Ammon's horn (tissue), 1 donor: ENCODE measurements at places on chromosomes 7 and 10.

DNA sequence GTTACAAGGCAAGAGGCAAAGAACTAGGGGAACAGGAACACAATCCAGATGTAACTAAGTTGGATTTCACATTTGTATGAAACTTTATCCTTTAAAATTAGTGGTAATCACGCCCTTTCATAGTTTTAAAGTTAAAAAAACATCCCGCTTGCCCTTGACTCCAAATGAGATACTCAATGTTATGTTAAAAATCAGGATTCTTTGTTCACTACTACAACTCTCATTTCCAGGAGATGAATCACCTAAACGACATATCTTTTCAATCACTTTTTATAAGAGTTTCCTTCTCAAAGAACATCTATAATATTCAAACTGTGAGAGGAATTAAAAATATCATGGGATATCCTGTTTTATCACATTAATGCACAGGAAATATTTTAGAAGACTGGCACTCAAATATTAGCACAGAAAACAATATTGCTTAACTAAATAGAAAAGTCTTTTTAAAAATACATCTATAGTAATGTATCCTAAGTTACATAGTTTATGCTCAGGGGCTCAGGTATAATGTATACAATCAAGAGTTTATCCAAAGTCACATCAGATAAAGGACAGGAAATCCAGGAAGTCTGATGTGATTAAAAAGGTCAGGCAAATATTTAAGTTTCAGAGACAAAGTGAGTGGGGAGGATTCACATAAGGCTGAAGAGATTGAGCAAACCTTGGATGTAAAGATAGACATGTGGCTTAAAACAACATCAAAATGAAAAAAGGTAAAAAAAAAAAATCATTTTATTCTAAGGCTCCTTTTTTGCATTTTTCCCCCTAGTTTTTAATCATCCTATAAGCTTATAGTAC, 41.9 kb downstream of the CADPS2 start:
- no peak for DNase-seq

- DNase-seq: no peak
Measured at GRCh38 chr10:93224005-93224779, 150.5 kb downstream of the CYP26A1 start.

DNA sequence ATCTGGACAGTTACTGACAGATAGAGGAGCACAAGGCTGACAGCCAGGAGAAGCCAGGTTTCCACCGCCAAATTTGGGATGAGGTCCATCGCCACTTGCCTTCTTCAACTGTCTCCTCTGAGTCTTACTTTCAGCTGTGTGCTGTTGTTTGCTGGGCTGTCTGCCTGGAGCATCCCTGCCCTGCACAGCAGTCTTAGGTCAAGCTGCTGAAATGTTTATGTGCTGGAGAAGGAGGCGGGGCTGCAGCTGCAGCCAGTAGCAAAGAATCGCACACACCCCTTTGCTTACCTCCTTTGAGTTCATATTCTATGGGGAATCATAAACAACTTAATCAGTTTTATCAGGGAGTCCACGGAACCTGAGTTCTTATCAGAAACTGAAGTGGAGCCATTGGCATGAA, 20.1 kb upstream of the CYP3A5 start:
- DNase-seq: no peak

DNA sequence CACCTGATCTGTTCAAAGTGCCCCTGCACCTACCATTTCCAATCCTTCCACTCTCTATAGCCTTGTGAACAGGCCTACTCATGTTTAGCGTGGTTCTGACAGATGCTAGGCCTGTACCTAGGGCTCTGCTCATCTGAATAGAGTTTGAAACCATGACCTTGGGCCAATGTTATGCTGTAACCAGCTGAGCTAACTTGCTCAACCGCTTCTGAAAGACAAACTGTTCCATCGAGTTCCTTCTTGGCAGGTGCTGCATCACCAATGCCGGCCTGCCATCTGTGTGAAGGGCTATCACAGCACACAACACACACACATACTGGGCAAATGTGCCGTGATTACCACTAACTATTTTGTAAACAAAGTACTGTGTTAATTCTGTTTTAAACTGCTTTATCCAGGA, 419.0 kb upstream of the GALNT17 start:
- DNase-seq: no peak

- no peak for DNase-seq
Measured at GRCh38 chr7:108370616-108371015, 85.6 kb downstream of the NRCAM start.

DNA sequence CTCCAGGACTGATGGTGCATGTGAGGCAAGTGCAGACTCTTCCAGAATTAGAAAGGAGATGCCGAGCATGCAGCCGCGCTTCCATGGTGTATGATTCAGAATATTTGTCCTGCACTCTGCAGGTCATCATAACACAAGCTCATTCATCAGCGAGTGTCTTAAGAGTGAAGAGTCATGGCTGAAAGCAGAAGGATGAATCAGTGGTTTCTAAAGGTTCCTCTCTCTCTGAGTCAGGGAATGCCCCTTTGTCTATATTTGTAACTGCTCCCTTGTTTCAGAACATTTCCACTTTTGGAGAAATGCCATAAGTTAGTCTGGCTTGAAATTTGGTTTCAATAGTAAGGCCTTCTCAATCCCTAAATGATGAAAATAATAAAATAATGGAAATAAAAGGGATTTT, 52.3 kb downstream of the HECW1 start:
- peak; percentile 42 for DNase-seq

DNA sequence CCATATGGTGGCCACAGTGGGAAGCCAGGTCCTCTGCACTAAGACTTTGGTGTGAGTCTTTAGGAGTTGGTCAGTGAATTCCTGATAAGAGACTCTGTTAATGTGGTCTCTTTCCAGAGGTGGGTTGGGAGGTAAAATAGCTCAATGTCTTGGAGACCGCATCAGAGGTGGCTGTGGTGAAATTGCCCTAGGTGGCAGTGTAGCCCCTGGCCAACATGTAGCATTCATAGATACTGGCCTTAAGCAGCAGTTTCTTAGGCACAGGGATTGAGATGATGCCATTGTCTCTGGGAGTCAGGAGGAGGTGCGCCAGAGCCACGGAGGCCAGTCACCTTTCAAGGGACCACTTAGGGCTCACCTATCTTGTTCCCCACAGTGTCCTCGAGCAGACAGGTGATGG, 202.8 kb downstream of the CREB5 start:
- peak; percentile 43 for DNase-seq

GRCh38 chr10:113485736-113486135, 67.1 kb upstream of the HABP2 start:
- DNase-seq: no peak

DNA sequence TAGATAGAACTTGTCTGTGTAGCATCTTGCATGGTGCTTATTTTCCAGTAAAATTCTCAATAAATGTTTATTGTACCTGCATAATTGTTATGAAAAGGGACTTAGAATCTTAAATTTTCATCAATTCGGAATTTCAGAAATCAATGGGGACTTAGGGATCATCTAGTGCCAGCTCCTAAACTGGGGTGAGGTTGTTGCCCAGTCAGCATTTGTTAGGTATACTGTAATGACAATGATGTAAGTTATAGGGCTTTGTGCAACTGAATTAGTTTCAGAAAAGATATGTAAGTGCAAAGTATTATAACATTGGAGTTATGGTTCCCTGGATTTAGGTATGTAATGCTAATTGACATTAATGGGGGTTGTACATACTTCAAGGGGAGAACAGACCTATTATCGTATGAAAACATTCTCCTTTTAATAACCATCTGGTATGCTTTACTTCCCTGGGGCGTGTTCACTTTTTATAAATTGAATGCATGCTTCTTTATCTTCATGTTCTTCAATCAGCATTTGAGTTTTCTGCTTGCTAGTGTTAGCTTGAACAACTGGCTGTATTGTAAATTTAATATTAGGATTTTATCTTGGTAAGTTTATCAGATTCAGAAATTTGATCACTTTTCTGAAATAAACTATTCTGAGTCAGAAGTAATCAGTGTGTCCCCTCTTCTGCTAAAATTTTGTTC, 270.3 kb downstream of the BBS9 start:
- no peak for DNase-seq

GRCh38 chr7:111765751-111766643, 203.7 kb upstream of the IMMP2L start:
- DNase-seq: no peak

- no peak for DNase-seq
Measured at GRCh38 chr7:42236266-42236975, 588 bp downstream of the GLI3 start.

- DNase-seq: no peak
Measured at GRCh38 chr10:112952282-112953173, 2.5 kb downstream of the TCF7L2 start.

GRCh38 chr7:79452032-79452494, 1.4 kb downstream of the MAGI2 start:
- DNase-seq: peak; percentile 94

GRCh38 chr7:119105381-119105780, 880.9 kb downstream of the ANKRD7 start:
- DNase-seq: no peak

DNA sequence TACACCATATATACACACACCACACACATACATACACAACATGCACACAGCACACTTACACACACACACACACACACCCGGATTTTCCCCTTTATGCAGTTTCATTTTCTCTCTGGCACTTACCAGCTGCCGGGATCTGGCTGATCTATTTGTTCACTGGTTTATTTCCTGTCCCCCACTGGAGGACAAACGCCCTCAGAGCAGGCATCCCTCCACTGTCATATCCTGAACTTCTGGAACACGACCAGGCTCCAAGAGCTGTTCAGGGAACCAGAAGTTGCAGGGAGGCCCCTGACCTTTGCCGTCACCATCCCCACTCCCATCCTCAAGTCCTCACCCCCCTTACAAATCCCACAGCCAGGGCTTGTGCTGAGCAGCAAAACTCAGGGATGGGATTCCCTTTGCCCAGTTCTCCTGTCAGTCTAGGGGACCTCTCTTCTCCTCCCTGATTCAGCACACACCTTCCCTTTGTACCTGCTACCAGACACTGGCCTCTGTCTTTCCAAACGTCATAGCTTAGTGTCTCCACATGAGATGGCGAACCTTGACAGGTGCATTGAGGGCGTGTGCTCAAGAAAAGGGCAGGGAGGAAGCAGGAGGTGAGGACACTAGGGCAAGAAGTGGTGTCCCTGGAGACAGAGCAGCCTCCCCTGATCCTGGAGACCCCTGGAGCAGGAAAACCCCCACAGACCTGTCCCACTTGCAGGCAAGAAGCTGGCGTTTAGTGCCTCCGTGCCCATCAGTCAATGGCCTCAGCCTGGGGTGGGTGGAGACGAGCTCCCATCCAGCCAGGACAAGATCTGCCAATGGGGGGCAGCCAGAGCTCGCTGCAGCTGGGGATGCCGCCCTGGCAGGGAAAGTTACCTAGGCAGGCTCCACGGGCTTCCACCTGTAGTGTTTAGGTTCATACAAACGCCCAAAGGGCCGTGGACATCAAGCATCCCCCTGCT, 12.7 kb upstream of the DOCK1 start:
- DNase-seq: no peak

DNA sequence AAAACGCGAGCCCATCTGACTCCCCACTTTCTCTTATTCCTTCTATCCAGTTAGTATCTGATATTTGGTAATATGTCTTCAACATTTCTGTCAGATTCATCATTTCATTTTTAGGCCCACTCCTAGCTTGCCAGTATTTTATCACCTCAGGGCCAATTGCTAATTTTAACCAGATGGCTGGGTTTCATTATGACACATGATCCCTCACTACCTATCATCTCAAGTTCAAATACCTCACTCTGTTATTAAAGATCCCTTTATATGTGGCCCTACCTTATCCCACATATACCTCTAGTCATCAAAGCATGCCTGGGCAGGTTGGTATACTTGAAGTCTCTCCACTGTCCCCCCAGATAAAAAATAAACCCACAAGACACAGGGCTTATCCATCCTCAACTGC, 104.9 kb downstream of the RNLS start:
- no peak for DNase-seq

GRCh38 chr7:151565541-151565940, 45.8 kb upstream of the RHEB start:
- no peak for DNase-seq

DNA sequence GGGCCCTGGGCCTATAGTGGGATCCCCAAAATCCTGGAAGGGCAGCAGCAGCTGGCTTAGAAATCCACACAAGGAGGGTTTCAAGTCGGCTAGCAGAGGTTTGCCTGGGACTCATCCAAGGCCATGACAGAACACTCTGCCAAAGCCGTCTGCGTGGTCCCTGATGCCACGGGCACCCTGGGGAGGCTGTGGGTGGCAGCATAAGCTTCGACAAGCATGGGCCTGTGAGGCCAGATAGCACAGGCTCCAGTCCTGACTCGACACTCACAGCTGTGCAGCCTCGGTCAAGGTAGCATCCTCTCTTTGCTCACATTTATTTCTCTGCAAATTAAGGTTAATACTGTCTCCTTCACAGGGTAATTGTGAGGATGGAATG, 138.3 kb downstream of the JCAD start:
- no peak for DNase-seq

DNA sequence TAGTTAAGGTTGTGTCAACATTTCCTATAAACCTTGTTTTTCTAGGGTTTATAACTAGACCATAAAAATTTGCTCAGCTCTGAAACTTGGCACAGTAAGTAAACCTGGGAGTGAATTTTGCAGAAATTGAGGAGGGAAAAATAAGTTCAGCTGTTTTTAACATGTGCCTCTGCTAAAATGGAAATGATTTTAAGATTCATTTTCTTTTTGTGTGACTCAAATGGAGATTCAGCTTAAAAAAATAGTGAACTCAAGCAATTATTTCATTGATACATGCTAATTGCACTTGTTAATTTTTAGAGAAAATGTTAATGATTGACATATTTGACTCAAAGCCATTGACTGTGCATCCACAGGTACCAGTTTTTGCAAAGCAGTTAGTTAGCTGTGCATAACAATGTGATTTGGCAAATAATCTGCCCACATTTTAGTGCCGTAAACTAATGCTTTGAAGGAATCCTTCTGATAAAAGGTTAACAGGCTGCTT, 68.5 kb upstream of the ZNF438 start:
- DNase-seq: no peak

GRCh38 chr10:45442662-45443061, 68.6 kb downstream of the ALOX5 start:
- no peak for DNase-seq

DNA sequence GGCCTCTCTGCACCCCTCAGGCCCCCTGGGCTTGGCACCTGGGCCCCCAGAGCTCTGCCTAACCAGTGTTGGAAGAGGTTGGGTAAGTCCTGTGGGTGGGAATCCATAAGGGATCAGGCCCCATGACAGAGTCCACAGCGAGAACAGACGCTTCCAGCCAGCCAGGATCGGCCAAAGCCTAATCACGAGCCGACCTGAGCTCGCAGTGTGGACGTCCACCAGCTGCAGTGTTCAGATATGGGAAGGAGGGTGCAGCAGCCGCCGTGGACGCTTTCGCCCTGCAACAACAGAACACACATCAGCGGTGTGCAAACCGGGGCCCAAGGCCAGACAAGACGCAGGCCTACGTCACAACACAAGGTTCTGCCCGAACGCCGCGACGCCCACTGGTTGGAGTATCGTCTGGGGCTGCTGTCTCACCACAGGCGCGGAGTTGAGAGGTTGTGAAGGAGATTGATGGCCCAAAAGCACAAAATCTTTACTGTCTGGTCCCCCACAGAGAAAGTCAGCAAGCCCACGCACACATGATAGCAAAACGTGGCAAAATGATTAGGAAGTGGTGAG, 102.1 kb downstream of the FOXL3 start:
- no peak for DNase-seq
